ENCODE measurements at places on chromosomes 11 and 22.

DNA sequence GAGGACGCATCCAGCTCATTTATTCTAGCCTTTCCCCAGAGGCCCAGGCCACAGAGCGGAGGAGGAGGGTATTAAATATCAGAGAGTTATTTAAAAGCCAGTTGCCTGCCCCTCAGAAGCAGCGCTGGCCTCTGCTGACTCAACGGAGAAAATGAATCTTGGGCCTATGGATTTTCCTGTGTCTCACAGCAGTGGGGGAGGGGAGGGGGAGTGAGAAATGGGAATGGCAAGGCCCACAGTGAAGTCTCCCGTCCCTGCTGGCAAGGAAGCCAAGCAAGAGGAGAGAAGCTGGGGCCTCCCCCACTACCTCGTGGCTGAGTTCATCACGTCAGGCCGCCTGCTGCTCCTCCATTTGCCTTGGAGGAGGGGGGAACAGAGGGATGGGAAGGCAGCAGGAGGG is 4.5 kb upstream of the TPBGL start:
- no peak for DNase-seq

GRCh38 chr11:128727796-128728431 is 34.0 kb downstream of the FLI1 start:
- no peak for DNase-seq

GRCh38 chr11:2547806-2548205 is 103.0 kb downstream of the KCNQ1 start:
- DNase-seq: no peak

GRCh38 chr11:26134053-26134452 is 197.9 kb upstream of the ANO3 start:
- DNase-seq: no peak

All from NCI-H2171 (cell line).